ENCODE measurements at places on chromosomes 6 and 20.

- DNase-seq: no peak
Measured at GRCh38 chr20:18973529-18974173, 160.1 kb downstream of the SCP2D1 start.

- no peak for DNase-seq
Measured at GRCh38 chr20:23232679-23233308, 117.8 kb upstream of the NXT1 start.

GRCh38 chr20:50472693-50473664 lies 37.2 kb upstream of the PTPN1 start:
- DNase-seq: no peak

GRCh38 chr6:88124925-88125557 lies 41.1 kb downstream of the CNR1 start:
- DNase-seq: no peak

Measured in fibroblast of the conjunctiva (primary cell).